Amygdala (tissue), 56 donors: ENCODE measurements at places on chromosomes 1 and 21.

DNA sequence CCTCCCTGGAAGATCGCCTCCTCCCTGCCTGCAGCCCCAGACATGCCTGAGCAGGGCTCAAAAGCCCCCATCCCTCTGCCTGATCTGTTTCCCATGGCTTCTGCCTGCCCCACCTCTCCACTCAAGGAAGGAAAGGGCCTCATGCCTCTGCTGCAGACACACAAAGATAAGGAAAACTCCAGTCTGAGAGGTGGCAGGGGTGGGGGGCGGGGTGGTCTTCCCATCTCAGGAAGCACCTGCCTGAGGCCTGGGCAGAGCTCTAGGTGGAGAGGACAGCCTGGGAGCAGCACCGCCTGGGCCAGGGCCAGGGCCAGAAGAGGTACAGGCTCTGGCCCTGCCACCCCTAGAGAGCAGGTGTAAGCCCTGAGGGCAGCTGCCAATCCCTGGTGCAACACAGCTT, 4.1 kb upstream of the GJB3 start:
- DNase-seq, result no peak

- DNase-seq, result no peak
These were observed 3.7 kb downstream of the MX2 start for GRCh38 chr21:41365377-41366107.

DNA sequence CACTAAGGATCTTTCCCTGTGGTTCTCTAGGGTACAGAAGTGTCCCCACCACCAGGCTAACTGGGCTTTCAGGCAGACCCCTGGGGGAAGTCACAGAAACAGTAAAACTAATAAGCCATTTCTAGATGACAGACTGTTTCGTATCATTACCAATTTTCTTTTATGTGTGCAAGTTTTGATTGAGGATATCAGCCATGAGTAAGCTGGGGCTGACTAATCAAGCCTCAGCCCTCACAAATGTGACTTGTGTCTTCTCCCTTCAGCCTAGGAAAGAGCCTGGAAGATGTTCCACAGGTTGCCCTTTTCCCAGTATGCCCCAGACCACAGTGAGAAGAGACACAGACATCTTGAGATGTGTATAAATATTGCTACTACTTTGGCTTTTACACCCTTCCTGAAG, 10.5 kb downstream of the PTGFRN start:
- DNase-seq, result no peak

DNA sequence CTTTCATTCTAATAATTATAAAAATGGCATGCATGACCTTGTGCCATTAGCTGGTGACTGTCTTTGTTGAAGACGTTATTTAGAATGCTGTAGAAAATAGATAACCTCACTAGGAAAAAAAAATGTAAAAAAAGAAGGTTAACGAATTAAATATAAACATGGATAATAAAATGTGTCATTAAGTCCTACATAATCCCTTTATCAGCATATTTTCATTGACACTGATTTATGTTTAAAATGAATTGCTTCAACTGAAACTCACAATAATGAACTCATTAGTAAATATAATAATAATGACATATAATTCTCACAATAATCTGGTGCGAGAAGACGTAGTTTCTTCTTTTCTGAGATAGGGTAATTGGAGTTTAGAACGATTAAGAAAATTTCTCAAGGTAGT, 4.7 kb downstream of the TMPRSS15 start:
- DNase-seq, result no peak

GRCh38 chr21:28953247-28953646, 39.4 kb downstream of the LTN1 start:
- no peak for DNase-seq

- peak; percentile 57 for DNase-seq
These were observed 2.8 kb downstream of the ANKRD34A start for GRCh38 chr1:145961425-145962156.

DNA sequence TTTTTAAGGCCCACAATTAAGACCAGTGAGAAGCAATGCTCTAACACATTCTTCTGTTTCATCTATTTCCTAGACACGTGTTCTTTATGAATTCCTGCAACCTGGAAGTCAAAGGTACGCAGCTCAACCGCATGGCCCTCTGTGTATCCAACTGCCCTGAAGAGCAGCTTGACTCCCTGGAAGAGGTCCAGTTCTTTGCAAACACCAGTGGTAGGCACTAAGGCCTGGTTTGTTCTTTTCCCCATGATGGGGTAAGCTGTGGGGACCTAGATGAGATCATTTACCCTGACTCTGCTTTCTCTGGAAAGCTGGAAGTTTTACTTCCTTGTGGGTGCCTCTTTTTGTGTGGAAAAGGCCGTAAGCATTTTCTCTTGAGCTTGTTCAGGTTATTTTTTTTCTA, 7.3 kb downstream of the SLC44A3 start:
- DNase-seq, result no peak

GRCh38 chr1:77039739-77040138, 172.5 kb downstream of the ST6GALNAC5 start:
- no peak for DNase-seq

DNA sequence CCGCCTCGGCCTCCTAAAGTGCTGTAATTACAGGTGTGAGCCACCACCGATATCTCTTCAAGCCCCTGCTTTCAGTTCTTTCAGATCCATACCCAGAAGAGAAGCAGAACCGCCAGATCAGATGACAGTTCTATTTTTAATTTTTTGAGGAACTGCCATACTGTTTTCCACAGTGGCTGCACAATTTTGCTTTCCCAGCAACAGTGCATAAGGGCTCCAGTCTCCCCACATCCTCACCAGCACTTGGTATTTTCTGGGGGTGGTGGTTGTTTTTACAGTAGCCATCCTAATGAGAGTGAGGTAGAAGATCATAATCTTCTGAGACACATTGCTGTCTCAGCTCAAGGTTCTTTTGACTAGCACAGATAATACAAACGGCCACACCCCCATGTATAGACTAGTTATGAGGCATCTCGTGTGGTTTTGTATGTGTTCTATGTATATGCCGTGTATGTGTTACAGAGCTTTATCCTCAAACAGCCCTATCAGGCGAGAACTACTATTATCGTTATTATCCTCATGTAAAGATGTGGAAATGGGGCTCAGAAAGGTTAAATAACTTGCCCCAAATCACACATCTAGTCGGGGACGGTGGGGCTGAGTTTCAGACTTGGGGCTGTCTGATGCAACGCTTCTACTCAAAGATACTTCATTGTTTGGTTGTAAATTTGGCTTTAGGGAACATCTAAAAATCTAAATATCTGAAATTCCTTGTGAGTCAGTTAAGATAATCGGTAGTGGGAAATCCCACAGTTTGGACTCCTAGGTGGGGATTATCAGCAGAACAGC, 12.0 kb downstream of the FHAD1 start:
- no peak for DNase-seq

- DNase-seq, result no peak
These were observed 136.2 kb downstream of the ZC3H11B start for GRCh38 chr1:219476716-219477115.

GRCh38 chr1:22080191-22080590, 27.7 kb downstream of the CDC42 start:
- no peak for DNase-seq

GRCh38 chr21:44429894-44430293, 25.4 kb upstream of the LRRC3 start:
- no peak for DNase-seq

DNA sequence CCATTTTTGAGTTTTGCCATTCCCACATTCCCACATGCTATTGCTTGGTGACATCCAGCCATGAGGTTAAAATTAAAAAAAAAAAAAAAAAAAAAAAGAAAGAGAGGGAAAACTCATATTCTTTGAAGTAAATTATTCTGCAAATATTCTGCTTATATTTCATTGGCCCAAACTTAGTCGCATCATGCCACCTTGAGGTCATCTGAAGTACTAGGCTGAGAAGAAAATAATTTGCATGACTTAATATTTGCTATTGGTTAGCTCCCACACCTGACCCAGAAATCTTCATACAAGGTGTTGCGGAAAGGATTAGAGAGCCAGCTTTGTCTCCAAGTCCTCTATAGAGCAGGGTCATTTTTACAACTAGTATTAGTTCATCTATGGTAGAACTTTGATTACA, 2206.0 kb downstream of the MRPL39 start:
- DNase-seq, result no peak

- DNase-seq, result no peak
These were observed 24.7 kb upstream of the MYCL start for GRCh38 chr1:39926343-39926793.

DNA sequence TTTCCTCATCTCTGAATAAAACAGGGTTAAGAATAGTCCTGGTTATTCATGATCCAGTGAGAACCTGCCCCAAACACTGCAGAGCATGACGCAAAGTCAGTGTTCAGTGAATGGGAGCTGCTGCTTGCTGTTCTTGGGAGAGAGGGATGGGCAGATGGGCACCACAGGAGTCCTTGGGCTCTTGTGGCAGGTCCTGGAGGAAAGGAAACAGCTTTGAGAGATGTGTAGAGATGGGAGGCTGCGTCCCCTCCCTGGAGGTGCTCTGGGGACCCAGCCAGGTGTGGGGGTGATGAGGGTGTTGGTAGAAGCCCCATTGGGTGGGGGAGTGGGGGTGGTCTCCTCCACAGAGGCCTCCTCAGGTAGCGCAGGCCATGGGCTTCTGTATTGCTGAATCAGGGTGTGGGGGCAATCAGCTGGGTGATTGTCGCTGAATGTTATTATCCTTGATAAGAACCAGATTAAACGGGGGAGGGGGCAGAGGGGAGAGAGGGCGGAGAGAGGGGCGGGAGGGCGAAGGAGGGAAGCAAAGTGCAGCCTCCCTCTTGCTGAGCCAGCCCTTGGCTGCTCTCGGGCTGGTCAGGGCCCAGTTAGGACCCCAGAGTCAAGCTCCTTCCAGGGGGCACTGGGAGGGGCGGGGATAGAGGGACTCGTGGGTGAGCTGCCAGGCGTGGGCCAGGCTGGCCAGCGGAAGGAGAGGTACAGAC, 22.9 kb upstream of the CASZ1 start:
- no peak for DNase-seq

DNA sequence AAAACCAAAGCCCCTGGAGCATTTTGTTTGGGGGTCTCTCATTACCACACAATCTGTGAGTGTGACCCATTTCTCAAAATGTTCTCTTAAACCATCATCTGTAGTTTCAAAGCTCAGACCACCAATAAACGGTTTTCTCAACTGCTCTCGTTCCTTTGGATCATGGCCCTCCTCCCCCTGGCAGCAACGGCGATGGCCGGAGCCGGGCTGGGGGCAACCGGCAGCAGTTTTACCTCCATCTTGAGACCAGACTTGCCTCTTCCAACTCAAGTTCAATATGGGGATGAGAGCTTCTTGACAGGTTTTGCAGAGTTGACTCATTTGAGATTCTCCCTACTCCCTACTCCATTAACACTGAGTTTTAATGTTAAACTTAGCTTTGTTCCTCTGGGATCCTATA, 29.7 kb downstream of the LRRC42 start:
- DNase-seq, result no peak

DNA sequence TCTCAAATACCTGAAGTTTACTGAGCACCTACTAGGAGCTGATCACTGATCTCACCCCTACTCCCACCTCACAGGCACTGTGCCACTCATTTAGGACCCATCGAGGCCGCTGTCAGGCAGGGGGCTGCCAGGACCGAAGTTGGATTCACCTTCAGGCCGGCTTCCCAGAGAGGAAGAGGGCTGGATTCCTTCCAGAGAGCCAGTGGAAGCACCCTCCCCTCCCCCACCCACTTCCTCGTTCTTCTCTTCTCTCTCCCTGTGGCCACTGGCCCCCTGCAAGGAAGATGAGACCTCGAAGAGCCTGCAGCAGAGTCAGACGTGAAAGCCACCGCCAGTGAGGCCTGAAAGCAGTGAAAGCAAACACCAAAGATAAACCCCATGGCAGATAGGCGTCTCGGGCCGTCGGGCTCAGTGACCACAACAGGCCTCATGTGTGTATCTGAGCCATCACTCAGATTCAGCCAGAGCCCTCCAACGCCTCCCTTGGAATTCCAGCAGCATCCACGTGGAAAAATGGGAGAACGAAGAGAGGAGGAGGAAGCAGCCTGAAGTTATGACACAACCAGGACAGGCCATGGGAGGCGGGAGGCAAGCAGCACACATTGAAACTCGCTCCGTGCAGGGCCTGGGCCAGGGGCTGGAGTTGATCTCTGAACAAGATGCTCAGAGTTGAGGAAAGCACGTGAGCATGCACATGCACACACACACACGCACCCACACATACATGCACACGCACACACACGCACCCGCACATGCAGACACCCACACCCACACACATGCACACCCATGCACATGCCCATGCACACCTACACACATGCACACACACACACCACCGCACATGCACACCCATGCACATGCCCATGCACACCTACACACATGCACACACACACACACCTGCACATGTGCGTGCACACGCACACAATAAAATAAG, 6.2 kb upstream of the AGTRAP start:
- DNase-seq, result no peak

DNA sequence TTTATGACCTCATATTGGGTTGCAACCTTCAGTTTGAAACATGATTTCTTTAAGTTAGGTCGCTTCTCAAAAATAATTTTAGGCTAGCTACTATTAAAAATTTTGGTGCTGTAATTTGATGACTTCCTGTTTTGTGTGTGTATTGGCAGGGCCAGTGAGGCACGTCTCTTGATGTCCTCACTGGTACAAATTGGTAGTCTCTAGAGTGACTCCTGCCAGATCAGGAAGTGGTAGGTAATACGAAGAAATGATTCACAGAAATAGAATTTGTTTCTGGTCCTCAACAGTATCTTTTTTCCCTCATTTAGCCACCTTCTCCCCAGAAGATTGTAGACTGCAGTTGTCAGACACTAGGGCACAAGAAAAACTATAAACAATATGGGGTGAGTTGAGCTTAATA, 120.9 kb upstream of the KIAA1614 start:
- no peak for DNase-seq
